ENCODE measurements at places on chromosomes 3 and 15.

- no peak for DNase-seq
These were observed 380.9 kb downstream of the EDEM1 start for GRCh38 chr3:5568451-5568850.

DNA sequence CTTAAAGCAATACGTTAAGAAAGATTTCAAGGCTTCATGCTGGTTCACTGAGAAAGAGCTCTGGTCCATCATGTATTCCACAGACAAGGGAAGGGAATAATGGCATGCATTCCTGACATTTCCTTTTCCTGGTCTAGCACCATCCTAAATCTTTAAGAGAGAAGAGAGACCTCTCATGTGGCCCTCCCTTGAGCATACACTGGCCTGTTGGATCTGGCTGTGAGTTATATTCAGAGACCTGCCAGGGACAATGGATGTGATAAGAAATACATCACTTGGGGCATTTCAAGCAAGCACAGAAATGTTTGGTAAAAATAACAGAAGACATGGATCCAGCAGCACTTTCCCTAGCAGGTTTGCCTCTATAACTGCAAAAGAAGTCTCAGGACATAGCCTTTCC lies 507.8 kb downstream of the NLGN1 start:
- no peak for DNase-seq

DNA sequence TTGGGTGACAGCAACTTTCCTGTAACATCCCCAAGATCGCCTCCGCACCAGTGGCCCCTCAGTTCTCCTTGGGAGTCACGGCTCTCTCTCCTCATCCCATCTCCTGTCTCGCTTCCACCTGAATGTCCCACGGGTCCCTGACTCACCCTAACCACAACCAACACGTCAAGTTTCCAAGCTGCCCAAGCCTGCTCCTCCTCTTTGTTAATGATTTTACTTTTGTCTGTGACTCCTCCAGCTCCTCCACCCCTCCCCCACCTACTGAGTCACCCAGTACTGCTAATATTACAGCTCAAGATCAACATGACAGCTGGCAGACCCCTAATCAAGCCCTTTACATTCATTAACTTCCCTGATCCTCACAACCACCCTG lies 39.3 kb downstream of the BDH1 start:
- DNase-seq, result no peak

- DNase-seq, result no peak
These were observed 240.0 kb downstream of the THRB start for GRCh38 chr3:24254649-24255048.

DNA sequence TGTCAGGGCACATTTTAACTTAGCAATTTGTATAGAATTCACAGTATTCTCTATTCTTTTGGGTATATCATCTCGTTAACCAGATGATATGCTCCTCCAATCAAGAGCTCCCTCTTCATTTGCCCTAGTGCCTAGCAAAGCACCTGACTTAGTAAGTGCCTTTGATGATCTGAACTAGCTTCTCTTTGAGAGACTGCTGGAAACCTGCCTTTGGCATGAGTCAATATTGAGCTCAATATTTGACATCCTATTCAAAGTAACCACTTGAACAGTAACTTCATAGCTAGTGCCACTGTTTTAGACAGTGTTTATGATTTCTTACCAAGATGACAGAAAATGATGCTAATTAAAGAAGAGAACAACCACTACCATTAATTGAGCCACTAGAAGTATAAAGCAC lies 696.3 kb upstream of the UBE2E2 start:
- DNase-seq, result no peak

DNA sequence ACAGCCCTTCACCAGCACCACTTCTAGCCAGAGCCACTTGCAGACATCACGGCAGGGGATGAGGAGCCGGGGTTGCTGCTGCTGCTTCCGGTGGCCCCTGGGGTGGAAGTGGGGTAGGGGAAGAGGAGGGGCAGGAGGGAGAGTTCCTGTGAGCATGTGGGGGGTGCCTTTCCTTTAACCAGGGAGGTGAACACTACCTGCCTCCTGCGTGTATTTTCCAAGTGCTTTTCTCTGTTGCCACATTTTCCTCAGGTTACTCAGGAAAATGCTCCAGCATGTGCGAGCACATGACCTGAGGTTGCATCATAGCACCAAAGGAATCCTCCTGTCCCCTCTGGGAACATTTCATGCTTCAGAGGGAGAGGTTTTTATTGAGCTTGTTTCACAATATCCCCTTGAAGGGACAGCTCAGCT lies 12.2 kb upstream of the SACM1L start:
- DNase-seq, result peak; percentile 38

GRCh38 chr3:43080726-43081568 lies 24.9 kb downstream of the POMGNT2 start:
- DNase-seq, result no peak

DNA sequence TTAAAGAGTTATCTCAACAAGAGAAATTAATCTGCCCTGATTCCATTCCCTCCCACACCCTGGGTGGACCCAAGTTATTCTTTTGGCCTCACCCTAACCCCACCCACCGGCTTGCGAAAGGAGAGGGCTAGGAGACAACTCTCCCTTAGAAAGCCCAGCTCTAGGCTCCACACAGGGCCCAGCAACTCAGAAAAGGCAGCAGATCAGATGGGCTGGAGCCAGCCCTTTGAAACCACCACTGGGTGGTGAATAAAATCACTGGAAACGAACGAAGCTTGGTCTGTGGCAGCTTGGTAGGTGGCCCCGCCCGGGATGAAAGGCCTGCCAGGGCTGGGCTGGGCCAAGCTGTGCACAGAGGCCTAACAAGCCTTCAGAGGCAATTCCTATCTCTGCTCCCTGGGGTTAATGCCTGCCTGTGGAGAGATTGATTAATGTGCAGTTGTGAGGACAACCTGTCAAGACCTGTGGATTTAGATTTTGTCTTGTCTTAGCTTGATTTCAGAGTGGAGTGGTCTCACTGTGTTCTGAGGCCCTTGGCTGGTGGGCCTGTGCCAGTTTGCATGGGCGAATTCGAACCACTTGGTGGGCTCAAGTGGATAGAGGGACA lies 38.8 kb downstream of the BHLHE40 start:
- DNase-seq, result no peak

DNA sequence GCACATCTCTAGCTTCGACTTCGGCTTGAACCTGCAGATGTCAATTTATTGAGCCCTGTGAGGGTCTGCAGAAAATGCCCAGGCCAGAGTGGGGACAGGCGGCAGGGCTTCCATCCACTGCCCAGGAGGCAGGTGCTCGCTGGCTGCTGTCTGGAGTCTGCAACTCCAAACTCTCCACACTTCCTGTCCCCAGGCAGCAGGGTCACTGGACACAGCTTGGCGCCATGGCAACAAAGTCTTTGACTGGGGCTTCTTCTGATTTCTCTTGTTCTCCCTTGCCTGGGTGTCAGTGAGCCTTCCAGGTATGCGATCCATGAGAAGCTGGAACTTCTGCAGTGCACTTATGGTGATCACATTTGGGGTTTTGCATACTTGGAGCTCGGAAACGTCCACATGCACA lies 33.5 kb downstream of the SV2B start:
- DNase-seq, result no peak

GRCh38 chr3:13657660-13658435 lies 108.9 kb downstream of the FBLN2 start:
- DNase-seq, result peak; percentile 26

- no peak for DNase-seq
These were observed 14.6 kb downstream of the PRR20G start for GRCh38 chr3:127273206-127273605.

- no peak for DNase-seq
These were observed 5.8 kb downstream of the ANO10 start for GRCh38 chr3:43616034-43616433.

DNA sequence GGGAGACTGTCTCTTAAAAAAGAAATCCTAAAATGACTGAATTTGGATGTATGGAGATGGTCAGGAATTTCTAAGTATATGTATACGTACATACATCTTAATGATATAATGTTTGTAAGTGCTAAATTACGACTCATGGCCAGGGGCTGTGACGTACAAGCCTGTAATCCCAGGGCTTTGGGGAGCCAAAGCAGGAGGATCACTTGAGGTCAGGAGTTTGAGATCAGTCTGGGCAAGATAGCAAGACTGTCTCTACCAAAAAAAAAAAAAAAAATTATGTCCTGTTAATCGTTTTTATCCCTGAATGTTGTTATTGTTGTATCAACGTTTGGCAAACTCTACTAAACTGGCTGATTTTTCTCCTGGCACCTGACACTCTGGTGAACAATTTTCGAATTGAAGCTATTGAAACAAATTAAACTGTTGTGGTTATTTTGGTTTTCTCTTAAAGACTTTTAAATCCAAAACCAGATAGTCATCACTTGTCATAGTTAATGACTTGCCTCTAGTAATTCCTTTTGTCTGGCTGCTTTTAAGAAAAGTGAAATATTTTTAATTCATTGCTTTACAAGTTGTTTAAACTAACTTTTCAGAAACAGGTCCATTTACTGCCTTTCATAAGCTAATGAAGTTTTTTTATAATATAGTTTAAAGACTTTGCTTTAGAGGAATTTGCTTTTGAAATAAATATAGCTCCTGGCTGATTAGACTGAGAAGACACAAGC lies 7.0 kb downstream of the MORF4L1 start:
- no peak for DNase-seq

DNA sequence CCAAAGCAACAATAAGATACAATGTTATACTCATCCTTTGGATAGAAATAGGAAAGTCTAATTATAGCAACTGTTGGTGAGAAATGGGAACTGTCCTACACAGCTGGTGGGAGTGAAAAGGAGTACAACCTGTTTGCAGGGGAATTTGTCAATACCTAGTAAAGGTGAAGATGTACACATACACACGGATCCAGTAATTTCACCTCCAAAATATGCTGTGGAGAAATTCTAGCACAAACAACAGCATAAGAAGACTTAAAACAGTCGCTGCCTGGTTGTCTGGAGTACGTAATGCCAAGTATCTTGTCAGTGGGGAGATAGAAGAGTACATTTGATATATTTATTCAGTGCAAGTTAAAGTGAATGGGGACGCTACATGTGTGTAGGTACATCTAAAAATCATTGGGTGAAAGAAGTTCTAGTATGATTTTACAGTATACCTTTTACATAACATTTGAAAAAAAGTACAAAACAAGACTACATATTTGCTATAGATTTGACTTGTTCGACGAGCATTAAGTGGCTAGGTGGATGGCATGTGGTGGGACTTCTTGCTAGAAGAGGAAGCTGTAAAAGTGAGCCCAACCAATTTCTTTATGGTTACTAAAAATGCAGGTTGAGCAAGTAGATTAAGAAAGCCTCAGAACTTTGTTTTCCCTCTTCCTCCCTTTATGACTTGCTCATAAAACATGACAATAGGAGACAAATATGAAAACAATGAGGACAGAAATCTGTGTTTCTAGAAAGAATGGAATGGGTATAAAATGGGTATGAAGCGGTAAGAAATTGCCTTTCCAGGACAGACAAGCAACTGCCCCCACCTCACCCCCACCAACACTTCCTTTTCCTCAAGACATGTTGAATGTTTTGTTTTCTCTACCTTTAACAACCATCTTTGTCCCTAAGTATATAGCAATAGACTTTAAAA lies 50.2 kb upstream of the CCR4 start:
- no peak for DNase-seq

Data from activated CD8-positive, alpha-beta memory T cell treated with anti-CD3 and anti-CD28 coated beads for 1 hour (primary cell).